ENCODE measurements at places on chromosomes 7 and 10.

GRCh38 chr10:79250259-79250658 is 97.0 kb upstream of the PPIF start:
- DNase-seq, result no peak

GRCh38 chr10:70990681-70991080 is 102.3 kb upstream of the PCBD1 start:
- no peak for DNase-seq

DNA sequence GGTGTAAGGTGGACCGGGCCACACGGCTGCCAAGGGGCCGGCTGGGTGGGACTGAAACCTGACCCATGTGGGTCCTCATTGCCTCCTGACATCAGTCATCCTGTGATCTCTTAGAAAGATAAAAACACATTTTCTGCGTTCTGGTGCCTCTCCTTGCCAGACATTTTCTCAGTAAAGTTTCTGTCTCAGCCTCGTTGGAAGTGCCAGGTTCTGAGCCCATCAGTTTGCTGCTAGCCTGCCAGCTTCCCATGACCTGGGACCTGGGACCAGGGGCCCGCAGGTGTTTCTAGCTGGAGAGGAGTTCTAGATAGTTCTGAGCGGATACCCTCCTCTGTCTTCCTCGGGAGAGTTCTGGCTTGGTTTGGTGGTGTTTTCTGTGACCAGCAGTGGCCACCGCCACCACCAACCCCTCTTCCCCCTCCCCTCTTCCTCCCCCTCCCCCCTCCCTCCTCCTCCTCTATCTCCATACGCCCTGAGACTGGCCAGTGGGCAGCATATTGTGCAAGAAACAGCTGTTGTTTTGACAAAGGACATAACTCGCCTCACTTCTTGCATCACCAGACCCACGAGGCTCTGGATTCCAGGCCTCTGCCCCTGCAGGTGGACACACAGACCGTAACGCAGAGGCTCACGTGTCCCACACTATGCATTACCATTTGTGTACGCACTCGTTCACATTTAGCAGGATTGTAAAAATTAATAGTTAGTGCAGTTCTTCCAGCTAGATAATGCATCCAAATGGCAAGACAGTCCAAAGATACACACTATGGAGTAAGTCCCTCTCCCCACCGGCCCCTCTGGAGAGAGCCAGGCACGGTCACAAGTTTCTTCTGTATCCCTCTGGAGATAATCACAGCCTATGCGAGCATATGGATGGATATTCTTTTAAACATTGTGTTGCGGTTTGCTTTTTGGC is 94.6 kb downstream of the CUX1 start:
- no peak for DNase-seq

DNA sequence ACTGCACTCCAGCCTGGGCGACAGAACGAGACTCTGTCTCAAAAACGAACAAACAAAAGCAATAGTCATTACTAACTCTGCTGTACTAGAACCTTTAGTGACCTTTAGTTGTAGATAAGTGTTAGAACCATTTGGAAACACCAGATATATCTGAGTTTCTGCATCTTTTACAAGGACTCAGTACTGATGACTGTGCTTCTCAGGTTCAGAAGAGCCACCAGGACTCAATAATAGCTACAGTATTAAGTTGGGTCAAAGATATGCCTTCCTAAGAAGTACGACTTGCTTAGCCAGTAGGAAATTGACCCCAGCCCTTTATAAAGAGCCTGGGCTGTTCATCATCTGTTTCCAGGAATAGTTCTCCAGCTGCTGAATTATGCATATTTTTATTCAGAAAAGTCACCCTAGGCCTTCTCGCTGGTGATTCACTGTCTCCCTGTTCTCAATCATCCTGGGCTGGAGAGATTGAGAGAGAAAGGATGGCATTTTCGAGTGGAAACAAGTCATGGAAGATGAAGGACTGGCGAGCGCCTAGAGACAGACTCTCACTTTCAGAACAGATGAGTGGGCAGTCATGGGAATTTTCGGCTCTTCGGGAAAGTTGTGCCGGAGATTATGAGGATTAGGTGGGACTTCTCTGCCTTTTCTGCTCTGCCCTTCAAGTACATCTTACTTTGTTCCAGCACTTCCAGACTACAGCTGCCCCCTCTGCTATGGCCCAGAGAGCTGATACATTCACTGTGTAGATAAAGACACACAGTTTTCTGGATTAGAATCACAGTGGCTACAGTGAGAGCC is 316.1 kb downstream of the CCDC3 start:
- no peak for DNase-seq

DNA sequence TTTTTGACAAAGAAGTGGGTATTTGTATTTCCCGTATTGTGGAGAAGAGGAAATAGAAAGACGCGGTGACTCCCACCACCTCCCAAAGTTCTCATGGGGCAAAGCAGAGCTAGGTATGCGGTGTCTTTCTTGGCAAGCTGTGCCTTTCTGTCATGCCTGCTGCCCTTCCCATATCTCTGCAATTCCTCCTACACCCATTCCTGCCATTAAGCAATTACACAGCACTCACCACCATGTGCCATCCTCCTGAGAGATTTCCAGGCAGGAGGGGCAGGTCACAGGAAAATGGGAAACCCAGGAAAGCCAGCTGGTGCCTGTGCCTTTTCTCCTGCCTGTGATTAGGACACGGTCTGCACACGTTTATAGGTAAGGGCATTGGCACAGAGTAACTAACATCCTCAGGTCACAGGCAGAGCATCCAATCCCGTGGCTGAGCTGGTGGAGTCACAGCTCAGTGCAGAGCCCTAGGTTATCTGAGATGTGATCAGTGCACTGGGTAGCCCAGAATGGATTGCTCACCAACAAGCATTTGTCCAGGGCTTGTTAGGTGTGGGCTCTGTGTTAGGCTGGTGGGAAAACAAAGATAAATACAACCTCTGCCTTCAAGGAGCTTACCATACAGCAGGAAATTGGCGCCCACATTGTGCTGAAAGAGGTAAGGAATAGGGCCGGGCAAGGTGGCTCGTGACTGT is 9.4 kb upstream of the CRTAC1 start:
- DNase-seq, result no peak

DNA sequence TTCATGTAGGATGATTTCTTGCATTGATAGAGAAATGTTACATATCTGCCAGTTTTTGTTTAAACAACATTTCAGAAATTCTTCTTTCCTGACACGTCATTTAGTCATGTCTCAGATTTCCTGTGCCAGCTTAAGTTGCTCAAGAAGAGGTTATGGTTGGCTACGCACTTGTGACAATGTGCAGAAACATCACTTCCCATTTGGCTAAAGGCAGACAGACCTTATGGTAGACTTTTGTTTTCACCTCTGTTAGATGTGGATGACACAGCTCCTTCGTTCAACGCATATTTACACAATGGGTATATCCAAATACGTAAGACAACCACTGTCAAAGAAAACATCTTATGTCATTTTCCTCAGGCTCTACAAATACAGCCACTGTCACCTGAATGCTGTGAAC is 125.8 kb downstream of the DOCK4 start:
- DNase-seq, result no peak

GRCh38 chr7:90233569-90233968 is 11.4 kb upstream of the CFAP69 start:
- no peak for DNase-seq

GRCh38 chr10:132593900-132594876 is 56.6 kb downstream of the INPP5A start:
- DNase-seq, result no peak

- no peak for DNase-seq
Measured at GRCh38 chr7:158375034-158375433, 212.6 kb downstream of the PTPRN2 start.

All from activated effector memory CD4-positive, alpha-beta T cell treated with Interleukin-2 at 50 U/mL for 16 hours (primary cell).